ENCODE measurements at places on chromosomes 2 and 18.

DNA sequence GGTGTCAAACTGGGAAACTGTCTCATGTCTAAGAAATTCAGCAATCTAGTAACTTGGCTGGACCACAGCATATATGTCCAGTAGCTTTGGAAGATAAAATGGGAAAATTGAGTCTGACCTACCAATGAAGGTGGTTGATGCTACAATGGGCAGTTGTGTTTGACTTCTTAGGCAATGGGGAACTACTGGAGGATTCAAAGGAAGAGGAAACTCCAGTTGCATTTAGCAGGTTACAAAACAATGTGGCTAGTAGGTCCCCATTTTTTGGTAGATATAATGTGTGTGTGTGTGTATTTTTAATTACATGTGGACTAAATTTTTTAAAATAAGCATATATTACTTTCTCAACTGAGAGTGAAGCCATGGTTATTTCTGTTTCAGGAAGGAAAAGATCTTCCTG is 427.7 kb downstream of the NBAS start:
- no peak for DNase-seq

- DNase-seq = no peak
Observed at GRCh38 chr2:118670838-118671237, 176.6 kb downstream of the EN1 start.

DNA sequence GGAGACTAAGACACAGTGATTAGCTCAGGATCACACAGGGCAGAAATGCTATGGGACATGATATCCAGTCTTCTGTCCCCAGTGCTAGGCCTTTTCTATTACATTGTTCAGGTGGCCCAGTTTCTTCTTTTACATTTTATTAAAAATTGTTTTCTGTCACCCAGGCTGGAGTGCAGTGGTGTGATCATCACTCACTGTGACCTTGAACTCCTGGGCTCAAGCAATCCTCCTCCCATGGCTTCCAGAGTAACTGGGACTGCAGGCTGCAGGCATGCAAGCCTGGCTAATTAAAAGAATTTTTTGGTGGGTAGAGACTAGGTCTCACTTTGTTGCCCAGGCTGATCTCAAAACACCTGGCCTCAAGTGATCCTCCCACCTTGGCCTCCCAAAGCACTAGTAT is 15.4 kb downstream of the PDK1 start:
- DNase-seq = no peak

DNA sequence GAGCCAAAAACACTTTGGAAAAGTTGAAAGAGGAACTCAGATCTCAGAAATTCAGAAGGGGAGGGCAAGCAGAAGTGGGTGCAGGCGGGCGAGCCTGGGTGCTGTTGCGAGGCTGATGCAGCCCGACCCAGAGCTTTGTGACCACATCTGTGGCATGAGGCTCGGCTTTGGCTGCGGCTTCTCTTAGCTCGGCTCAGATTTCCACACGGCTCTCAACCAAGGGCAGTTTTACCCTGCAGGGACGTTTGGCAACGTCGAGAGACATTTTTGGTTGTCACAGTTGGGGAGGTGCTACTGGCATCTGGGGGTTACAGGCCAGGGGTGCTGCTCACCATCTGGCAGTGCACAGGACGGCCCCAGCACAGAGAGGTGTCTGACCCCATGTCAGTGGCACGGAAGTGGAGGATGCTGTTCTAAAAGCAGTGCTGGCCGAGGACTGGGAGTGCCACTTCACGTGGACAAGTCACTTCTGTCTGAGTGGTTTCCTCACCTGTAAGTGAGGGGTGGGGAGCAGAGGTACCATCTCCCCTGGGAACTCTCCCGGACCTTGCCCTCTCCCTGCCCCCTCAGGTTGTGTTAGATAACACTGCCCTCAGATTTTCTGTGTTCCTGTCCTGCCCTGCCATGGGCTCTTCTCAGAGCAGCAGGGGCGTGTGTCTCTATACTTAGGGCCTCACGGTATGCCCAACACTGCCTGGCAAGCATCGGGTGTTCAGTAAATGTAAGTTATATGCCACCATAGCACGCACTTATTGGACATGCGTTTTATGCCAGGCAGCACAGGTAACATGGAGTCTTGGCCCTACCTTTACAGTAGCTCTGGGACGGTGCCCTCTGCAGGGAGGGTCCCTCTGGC is 48.7 kb upstream of the FAHD2A start:
- DNase-seq = no peak

- no peak for DNase-seq
Observed at GRCh38 chr2:18740474-18740881, 151.1 kb upstream of the NT5C1B start.

DNA sequence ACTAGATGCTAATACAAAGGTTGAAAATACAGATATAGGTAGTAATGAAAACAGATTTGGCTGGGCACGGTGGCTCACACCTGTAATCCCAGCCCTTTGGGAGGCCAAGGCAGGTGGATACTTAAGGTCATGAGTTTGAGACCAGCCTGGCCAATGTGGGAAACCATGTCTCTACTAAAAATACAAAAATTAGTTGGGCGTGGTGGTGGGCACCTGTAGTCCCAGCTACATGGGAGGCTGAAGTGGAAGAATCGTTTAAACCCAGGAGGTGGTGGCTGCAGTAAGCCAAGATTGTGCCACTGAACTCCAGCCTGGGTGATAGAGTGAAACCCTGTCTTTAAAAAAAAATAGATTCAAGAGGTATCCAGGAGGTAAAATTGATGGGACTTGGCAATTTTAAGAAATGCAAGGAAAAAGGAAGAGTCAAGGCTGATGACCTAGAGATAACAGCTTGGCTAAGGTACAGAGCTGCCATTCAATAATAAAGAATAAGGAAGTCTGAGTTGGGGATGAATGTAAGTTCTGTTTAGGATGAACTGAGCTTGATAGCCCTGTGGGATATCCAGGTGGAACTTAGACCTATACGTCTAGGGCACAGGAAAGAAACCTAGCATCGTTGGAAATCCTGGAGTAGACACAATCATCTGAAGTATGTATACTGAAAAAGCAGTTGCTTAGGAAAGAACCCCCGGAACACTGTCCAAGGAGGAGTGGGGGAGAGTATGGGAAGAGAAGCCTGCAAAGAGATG is 9.1 kb downstream of the MAT2A start:
- DNase-seq = no peak

DNA sequence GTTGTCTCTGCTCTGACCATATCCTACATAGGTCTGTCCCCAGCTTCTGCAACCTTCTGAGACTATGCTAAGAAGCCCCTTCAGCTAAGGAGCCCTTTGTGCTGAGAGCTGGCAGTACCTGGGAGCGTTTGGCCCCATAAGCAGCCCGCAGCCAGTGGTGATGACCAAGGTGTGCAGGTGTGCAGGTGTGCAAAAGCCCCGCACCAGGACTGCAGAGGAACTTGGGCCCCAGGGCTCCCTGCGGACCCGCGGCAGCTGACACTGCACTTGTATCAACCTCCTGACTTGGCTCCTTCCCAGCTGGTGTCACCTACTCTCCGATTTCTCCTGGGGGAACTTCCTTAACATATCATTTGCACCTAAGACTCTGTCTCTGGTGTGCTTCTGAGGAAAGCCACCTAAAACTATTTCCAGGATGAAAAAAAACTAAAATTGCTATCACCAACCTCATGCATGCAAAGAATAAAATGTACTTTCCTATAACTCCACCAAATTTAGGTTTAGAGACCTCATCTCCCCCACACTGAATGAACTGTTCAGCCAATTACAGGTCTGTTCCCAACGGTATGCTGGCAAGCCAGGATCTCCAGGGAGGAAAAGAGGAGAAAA is 16.1 kb upstream of the GNAL start:
- DNase-seq = no peak

- DNase-seq = peak; percentile 65
Observed at GRCh38 chr18:13376298-13376840, 157.8 kb downstream of the LDLRAD4 start.

GRCh38 chr18:9700261-9700796 is 7.8 kb upstream of the RAB31 start:
- DNase-seq = no peak

DNA sequence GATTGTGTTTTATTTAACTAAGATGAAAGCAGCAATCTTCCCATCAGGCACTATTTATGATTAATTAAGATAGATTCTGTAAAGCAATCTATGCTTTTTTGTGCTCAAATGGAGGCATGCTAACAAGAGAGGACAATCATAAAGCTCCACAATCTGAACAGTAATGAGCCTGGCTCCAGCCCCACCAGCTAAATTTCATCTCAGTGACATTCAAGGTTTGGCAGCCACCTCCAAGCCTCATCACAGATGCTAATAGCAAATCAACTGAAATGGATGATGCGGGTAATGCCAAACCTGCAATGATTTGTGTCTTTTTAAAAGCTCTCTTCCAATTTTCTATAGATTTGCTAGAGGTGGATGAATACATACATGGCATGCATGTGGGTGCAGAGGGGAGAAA is 456.6 kb downstream of the TDRD15 start:
- no peak for DNase-seq

DNA sequence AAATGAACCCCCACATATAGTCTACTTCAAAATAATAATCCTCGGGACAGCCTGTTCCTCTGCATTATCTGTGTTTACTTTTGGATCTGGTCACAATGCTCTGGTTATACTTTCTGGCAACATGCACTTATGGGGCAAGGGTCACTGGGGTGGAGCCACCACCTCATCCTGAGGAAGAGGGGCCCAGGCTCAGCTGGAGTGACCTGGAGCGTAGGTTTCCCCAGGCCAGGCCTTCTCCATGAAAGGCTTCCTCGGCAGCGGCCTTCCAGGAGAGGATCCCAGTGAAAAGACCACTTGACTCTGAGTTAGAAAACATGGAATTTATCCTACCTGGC is 237.4 kb downstream of the SETBP1 start:
- no peak for DNase-seq

- DNase-seq = no peak
Observed at GRCh38 chr2:100422320-100423055, 5.0 kb upstream of the CHST10 start.

GRCh38 chr2:219405451-219405850 is 12.7 kb upstream of the DES start:
- no peak for DNase-seq

- DNase-seq = no peak
Observed at GRCh38 chr2:201758873-201759272, 21.9 kb downstream of the ALS2 start.

GRCh38 chr2:234415706-234416105 is 81.2 kb downstream of the ARL4C start:
- no peak for DNase-seq

GRCh38 chr2:6372317-6372901 is 493.3 kb downstream of the CMPK2 start:
- DNase-seq = no peak

DNA sequence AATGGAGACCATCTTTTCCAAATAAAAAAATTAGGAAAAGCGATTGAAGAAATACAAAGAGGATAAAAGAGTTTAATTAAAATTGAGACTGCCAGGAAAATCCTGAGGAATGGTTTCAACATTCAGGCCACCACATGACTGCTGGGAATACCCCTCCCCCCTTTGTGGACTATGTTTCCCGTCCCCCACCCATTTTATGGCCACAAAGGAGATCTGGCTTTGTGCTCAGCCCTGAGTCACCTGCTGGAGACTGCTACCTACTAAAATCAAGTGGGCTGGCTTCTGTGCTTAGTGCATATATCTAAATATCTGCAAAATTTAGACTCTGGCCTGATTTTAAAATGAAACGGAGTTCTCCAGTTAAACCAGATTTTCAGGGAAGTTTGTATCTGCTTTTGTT is 10.1 kb downstream of the RND3 start:
- DNase-seq = no peak

DNA sequence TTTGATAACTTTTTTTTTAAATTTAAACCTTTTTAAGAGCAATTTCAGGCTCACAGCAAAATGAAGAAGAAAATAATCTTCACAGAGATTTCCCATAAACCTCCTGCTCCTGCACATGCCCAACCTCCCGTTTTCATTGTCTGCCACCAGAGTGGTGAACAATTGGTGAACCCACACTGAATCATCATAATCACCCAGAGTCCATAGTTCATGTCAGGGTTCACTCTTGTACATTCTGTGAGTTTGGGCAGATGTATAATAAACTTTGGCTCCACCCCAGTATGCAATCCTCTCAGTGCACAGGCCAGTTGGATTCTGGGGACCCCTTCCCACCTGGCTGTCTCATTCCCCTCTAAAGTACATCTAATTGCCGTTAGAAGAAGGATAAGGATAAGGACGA is 24.4 kb downstream of the C18orf54 start:
- no peak for DNase-seq

GRCh38 chr2:48120759-48121242 is 214.5 kb upstream of the FBXO11 start:
- DNase-seq = no peak

DNA sequence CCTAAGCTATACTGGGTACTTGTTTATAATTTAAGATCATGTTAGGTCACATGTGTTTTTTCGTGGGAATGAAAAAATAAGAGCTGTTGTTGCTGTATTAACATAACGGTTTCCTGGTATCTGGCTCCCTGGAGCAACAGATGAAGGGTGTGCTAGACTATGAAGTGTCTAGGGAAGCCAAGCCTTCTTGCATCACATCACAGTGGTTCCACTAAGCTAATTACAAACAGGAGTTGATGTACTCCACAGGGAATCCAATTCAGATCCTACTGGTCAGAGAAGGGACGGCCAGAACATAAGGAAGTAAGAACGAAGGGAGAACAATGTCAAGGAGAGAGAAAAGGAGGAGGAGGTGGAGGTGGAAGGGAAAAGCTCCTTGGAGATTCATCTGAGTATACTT is 193.0 kb upstream of the CYP26B1 start:
- DNase-seq = no peak

DNA sequence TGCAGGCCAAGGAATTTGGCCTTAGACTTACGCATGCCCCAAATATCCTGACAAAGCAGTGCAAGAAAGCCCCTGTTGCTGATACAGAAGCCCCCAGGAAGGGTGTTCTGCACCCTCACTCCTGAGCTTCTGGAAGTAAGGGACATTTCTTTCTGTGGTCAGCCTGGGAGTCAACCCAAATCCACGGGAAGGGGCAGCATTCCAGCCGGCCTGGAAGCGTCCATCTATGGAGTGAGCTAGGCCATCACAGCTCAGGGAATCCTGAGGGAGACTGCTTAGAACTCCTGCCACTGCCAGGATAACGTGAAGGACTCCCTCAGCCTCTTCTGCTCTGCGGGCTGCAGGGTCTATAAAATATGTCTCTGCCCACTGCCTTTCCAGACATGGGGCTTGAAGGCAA is 173.9 kb downstream of the ANAPC1 start:
- DNase-seq = no peak

- DNase-seq = peak; percentile 22
Observed at GRCh38 chr2:231297108-231297908, 98.2 kb upstream of the B3GNT7 start.

GRCh38 chr2:198203336-198204069 is 399.1 kb downstream of the PLCL1 start:
- DNase-seq = no peak

DNA sequence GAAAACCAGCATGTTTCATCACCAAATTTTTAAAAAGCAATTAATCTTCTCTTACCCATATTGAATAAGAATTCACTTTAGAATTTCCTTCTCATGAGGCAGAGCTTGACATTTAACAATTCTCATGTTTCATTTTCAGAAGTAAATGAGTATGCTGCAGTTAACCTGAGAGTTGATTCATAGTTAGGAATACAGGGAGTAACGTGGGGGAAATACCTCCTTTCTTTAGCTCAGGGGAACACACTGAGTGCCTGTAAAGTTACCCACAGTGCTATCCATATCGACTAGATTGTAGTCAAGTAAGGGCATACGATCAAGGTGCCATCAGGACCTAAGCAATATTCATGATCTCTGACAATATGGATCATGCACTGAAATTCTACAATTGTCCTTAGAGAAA is 38.9 kb upstream of the ATIC start:
- DNase-seq = no peak
